Natural killer cell treated with Interleukin-12 subunit alpha and Interleukin-12 subunit beta and Interleukin-15 and Interleukin-18, amount 100 ng/mL, for 72 hours (primary cell): ENCODE measurements at places on chromosomes 13 and 19. TPM values are rescaled to one million over a fixed set of nuclear protein-coding genes. Genes with fewer than 3 reads are reported as not detected.

DNA sequence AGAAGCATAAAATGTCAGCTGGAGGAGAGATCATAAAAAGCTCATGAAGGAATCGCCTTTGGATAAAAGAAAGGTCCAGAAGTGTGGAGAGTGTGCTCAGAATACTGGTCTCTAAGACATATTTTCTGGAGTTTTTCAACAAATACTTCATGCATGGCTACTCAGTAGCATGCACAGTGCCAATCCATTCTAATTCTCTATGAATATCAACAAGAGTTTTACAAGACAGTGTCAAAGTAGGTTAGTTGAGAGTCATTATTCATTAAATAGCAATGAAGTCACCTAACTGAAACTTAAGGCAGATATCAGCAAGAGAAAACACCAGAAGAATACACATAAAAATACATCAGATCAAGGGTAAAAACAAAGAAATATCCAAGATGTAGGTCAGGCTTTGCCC lies 1243.2 kb upstream of the SLC10A2 start:
- no peak for DNase-seq

Gene ZNF763
- total RNA-seq, result 4.0 TPM

- peak; percentile 34 for DNase-seq
These were observed 14.4 kb upstream of the TPM4 start for GRCh38 chr19:16061943-16062342.

Gene GGACT
- 4.2 TPM for total RNA-seq

DNA sequence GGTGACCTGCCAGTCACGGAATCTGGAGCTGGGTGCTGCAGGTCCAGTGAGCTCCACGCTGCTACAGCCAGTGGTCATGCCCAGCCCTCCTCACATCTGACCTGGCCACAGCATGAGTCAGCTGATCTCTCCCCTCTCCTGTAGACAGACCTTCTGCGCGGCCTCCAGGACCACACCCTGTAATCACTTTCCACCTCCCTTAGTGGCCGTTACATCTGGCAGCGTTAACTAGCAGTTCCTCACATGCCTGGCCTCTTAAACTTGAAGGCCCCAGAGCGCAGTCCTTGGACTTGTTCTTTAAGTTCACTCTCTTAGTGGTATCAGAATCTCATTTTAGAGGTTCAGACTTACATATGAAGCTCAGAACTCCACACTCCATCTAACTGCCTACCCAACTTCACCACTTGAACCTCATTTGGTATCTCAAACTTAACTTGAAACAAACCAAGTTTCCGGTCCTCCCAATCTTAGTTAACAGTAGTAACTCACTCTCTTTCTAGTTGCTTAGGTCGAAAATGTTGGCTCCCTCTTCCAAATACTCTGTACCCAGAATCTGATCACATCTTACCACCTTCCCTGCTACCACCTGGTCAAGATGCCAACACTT lies 22.7 kb downstream of the MIPEP start:
- no peak for DNase-seq

DNA sequence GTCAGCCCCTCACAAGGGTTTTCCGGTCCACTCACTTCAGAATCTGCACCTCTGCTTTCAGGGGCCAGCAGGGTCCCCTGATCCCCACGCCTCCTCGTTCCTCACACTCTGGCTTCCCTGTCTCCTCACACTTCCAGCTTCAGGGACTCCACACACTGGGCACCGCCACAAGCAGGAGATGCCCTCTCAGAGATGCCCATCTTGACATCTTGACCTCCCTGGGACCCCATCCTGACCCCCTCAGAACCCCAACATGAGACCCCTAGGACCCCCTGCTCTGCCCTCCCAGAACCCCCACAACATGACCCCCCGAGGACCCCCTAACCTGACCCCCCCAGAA lies 2.7 kb downstream of the MAP2K2 start:
- DNase-seq, result no peak

Gene CYP4F12
- not detected for total RNA-seq

GRCh38 chr19:13734751-13735150 lies 29.6 kb upstream of the MRI1 start:
- no peak for DNase-seq

GRCh38 chr13:98641075-98641474 lies 64.2 kb upstream of the STK24 start:
- no peak for DNase-seq

Gene SLC10A2
- total RNA-seq, result not detected

DNA sequence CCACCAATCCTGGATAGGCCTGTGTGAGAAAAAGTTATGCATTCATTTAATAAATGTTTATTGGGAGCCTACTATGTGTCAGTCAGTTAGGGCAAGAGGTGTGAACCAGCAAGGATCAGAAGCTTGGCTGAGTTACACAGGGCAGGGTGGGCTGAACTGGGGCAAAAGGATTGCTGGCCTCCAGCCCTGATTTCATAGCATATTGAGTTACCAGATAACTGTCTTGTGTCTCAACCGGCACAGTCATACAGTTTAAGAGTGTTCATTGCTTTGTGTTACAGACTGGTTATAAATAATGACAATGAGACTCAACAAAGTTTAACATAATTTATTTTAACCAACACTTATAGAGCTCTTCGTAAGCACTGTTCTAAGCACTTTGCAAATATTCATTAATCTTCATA lies 253.8 kb downstream of the DLEU7 start:
- no peak for DNase-seq

DNA sequence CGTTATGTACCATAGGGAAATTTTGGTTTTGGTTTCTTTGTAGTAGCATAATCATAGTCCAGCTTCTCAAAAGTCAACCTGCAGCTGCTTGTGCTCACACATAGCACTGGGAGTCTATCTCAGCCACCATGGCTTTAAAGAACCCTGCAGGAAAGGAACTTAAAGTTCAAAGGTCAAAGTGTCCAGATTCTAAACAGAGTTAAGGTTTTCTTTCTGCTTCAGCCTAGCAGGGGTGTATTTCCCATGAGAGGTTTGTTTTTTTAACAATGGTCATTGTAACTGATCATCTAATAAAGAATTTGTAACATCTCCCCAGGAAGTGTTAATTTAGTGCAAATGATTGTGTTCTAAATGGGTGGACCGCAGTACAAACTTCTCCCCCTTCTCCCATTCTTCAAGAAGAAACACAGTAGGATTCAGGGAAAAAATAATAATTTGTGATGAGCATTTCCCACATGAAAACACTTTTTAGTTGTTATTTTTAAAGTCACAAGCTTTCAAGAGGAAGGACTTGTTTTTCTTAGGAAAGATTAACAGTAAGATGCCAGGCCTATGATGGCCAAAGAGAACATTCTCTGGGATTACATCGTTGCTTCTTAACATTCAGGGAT lies 168.0 kb downstream of the EFNB2 start:
- DNase-seq, result no peak

Gene MVB12A
- total RNA-seq, result 45.9 TPM

GRCh38 chr13:95834134-95834765 lies 157.3 kb downstream of the DNAJC3 start:
- DNase-seq, result no peak

GRCh38 chr19:49678985-49679770 lies 2.1 kb downstream of the PRMT1 start:
- no peak for DNase-seq

DNA sequence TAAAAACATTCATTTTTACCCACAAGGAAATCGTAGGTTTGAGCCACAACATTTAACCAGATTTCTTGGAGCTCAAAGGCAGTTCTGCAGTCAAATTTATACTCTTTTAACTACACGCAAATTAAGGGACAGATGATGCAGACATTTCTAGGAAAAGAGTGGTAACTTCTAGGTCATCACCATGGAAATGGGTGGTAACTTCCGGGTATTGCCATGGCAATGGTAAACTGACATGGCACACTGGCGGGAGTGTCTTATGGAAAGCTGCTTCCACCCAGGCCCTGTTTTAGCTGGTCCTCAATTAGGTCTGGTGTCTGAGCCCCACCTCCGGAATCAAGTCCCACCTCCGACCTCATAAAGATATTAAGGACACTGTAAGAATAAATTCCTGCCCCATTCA lies 10.4 kb upstream of the LYPD5 start:
- DNase-seq, result no peak

GRCh38 chr13:52862358-52863206 lies 14.1 kb upstream of the PCDH8 start:
- no peak for DNase-seq

- peak; percentile 72 for DNase-seq
These were observed 14.2 kb upstream of the LATS2 start for GRCh38 chr13:21075379-21076249.

Gene HSPB6
- not detected for total RNA-seq

Gene METTL21C
- total RNA-seq, result not detected
